ENCODE measurements at places on chromosomes 6 and 20.

DNA sequence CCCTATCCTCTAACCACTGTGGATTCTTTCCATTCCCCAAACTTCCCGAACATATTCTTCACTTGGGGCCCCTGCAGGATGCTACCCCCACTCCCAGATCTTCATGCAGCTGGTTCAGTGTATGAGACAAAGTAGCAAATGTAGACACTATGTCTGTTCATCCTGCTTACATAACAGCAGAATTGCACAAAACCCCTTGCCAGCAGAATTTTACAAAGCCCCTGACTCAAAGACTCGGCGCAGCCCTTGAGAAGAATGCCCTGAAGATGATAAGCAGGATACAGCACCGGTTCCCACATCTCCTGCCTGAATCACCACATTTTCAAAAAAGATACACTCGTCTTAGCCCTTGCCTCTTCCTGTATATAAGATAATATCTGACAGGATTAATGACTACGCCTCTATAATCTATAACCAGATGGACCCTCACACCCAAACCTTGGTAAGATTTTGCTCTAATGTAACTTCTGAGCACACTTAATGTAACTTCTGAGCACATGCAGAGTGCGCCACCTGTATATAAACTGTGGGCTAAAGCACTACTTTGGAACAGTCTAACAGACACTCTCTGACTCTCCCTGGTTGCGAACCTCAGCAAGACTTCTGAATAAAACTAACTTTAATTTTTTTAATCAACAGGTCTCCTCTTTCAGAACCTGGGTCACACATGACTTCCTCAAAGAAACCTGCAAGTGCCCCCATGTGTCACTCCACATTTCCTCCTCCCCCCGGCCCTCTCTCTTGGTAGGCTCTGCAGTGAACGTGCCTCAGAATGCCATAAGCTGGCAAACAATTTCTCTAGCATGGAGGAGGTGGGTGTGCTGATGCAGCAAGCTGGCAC lies 28.7 kb downstream of the RALGAPA2 start:
- DNase-seq: no peak

DNA sequence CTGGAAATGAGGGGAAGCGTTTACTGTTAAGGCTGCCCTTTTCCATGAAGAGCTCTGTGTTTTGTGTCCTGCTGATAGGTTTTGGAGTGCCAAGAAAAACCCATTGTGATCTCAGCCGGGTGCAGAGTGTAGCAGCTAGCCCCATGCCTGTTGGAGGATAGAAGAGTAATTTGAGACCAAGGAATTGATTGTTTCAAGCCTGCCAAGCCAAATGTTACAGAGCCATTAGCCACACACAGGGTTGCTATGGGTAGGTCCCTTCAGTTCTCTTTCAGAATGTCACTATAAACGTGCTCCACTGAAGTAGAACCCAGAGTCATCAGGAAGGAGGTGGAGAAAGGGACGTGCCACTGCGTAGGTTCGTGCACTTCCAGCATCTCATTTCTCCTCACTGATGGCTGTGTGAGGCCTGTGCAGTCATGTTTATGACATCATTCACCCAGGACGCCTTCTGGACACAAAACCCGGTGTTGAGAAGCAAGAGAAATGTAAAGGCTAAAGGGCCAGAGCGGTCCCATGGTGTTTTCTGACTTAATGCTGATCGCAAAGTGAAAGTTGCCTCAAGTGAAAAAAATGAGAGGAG lies 6.6 kb downstream of the GMPR start:
- no peak for DNase-seq

DNA sequence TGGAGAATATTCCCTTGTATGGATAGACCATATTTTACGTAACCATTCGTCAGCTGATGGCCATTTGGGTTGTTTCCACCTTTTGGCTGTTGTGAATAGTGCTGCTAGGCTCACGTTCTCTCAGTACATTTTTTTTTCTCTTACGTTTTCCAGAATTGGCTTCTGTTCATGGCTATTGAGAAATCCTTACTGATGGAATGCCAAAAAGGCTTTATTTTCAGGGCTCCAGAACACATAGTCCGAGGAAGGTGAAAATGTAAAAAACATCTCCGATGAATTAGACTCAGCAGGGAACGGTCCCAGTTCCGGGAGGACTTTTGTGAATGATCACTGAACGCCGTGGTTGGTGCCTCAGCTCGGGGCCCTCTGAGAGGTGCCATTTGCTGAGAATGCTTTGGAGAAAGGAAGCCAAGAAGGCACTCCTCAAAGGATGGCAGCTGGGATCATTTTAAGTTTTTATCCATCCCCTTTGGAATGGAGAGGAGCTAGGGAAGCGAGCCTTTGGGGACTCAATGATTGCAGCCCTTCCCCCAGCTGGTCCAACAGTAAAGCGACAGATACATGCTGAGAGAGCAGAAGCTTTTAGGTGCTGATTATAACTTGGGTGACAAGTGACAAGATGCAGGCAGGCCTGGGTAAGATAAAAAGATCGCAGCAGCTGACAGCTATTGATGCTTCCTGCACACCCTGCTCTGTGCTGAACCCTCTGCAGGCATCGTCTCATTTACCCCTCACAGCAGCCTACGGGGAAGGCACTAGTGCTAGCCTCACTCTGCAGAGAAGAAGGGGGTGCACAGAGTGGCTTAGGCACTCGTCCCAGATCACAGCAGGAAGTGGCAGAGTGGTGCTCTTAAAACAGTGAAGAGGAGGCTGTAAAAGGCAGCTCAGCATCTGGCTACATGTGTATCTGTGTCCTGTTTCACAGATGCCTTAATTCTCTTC lies 133.4 kb upstream of the KCNG1 start:
- DNase-seq: no peak

- no peak for DNase-seq
Observed at GRCh38 chr6:116060572-116061283, at the start of gene FRK. Gene FRK, minus strand, starts transcription at chr6:116060891. Its CDS starts 580 bp downstream, at chr6:116060311.

GRCh38 chr20:34968042-34968775 lies 12.5 kb downstream of the MYH7B start:
- DNase-seq: no peak

GRCh38 chr20:41534170-41534569 lies 84.0 kb downstream of the CHD6 start:
- no peak for DNase-seq

GRCh38 chr6:170087941-170088581 lies 202.8 kb downstream of the DLL1 start:
- no peak for DNase-seq

DNA sequence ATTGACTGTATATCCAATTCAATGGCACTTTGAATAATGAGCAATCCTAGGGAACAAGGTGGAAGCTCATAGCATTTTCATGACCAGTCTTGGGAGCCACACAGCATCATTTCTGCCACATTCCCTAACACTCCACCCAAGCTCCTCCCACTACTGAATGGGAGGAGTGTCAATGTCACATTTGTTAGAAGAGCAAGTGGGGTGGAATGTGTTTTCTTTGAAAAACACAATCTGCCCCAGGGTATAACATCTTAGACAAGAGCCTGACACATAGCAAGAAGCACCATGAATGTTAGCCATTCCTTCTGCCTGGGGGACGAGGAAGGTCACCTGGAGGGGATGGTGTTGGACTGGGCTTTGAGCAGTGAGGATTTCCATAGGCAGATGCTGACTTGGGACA lies 258.3 kb upstream of the PMEPA1 start:
- DNase-seq: no peak

DNA sequence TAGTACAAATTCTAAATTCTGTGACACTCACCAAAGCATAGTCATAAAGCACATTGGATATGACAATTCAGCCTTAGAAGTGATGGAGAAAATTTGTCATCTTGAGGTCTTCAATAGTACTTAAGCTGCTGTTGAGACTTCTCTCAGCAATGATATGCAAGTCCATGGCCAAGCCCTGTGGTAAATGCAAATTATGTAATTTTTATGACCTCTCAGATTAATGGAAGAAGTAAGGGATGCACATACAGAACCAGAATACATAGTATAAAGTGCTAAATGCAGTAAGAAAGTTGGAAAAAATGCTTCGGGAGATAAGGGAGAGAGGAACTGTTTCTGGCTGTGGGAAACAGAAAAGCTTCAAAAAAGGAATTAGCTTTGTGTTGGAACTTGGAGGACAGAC lies 700.7 kb downstream of the RNF144B start:
- no peak for DNase-seq

GRCh38 chr20:45833883-45834796 lies 541 bp downstream of the SNX21 start:
- DNase-seq: peak; percentile 12

- no peak for DNase-seq
Observed at GRCh38 chr6:126804332-126805064, 314.0 kb upstream of the RSPO3 start.

- DNase-seq: no peak
Observed at GRCh38 chr6:27139756-27140579, 107.5 kb upstream of the PRSS16 start.

- DNase-seq: no peak
Observed at GRCh38 chr20:50824137-50824536, 29.3 kb downstream of the BCAS4 start.
